ENCODE measurements at places on chromosomes 2 and 18.

GRCh38 chr2:159855557-159856061 lies 57.6 kb upstream of the CD302 start:
- no peak for DNase-seq

GRCh38 chr2:226187616-226188015 lies 612.0 kb downstream of the IRS1 start:
- DNase-seq, result no peak

DNA sequence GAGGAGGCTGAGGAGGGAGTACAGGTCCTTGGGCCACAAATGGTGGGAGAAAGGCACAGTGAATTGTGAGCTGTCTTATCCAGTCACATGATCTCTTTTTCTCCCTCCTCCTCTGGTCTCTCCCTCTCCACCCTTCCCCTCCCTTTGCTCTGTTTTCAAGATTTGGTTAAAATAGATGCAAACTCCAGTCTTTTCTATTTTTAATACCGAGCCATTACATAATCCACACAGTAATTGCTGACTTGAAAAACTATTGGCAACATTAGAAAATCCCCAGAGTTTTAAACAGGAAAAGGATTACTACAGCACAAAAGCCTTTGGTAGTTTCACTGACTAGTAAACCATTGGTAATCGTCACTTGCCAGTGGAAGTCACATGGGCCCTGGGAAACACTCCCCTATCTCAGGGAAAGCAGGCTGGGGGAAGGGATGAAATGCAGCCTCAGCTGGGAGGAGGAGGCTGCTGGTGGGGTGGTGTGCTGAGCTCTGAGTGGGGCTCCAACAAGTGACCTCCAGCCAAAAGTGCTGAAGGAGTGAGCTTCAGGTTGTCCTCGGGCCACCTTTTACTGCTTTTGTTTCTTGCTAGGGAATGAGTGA lies 57.4 kb upstream of the PCBP1 start:
- DNase-seq, result peak; percentile 39

DNA sequence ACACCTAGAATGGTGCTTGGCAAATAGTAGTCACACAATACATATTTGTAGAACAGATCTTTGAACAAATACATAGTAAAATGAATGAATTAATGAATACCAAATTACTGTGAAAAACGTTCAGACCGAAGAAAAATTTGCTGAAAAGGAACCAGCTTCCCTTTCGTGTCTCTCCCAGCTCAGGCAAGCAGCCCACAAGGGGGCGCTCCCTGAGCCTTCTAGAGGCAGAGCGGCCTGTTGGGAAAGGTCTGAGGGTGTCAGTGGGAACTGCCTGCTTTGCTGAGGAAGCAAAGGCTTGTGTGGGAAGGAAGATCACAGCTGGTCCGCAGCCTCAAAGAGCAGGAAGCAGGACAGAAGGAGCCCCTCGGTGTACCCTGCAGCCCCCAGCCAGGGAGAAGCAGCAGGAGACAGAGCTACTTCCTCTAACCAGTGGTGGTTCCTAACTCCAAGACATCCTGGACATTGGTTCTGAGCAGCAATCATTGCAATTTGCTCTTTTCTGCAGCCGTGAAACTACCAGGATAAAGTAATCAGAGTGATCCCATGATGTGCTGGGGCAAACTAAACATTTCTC lies 231.1 kb downstream of the ANKRD30B start:
- peak; percentile 41 for DNase-seq

DNA sequence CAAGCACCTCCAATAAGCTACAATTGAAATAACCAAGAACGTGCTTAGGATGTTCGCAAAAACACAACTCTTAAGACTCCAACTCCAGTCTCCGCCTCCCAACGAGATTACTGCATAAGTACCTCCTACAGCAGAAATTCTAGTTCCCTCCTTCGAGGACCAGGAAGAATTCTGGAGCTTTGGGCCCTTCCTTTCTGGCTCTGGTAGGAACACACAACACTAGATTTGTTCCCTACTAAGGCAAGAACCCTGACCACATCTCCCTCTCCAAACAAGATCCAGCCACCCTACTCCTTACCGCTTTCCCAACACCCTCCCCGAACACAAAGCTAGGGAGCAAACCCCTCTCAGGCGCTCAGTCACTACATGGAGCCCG lies 721 bp downstream of the ADAM17 start:
- no peak for DNase-seq

GRCh38 chr2:169036736-169037440 lies 5.8 kb upstream of the ABCB11 start:
- no peak for DNase-seq

All from amygdala (tissue), 56 donors.